ENCODE measurements at places on chromosomes 13 and 19. TPM values are rescaled to one million over a fixed set of nuclear protein-coding genes. Genes with fewer than 3 reads are reported as not detected.

The HIPK4 gene
- total RNA-seq, result 0.14 TPM

The STOML3 gene
- total RNA-seq, result not detected

The TUBB4A gene
- 1.5 TPM for total RNA-seq

The GRIK5 gene
- 0.44 TPM for total RNA-seq

The EHD2 gene
- 52.3 TPM for total RNA-seq

The UTP14C gene
- total RNA-seq, result 13.6 TPM

The C1QTNF9B gene
- total RNA-seq, result not detected

The MARK4 gene
- 45.9 TPM for total RNA-seq

All from Calu3 (cell line).